ENCODE measurements at places on chromosomes 4 and X. TPM values are rescaled to one million over a fixed set of nuclear protein-coding genes. Genes with fewer than 3 reads are reported as not detected.
A peak's percentile ranks its signal among the peaks of the same experiment; 100 is the strongest.

DNA sequence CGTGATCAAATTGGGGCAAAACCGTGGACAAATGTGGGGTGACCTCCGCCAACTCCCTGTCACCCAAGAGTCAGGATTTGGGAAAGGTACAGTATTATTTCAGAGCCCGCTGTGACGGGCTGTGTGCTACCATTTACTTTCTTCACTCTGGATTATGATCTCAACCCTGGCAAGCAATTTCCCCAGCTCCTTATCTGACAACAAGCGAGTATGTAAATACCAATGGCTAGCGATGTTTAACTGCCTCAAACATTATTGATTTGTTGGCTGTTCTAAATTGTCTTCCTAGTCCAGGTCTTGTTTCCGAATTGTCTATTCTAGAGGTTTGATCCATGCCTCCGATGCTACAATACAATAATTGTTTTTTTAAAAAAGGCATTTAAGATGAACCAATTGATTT, 17.7 kb upstream of the PITX2 start:
- peaks cover 5% of the 10 kb centered on the region for H3K4me1 ChIP-seq
- DNase-seq, result no peak
- H3K4me3 ChIP-seq, result no peak overlapping the region
- H3K27ac ChIP-seq, result no peak overlapping the region
- peaks cover 100% of the 10 kb centered on the region for H3K27me3 ChIP-seq
- no peaks in the 10 kb centered on the region for H3K36me3 ChIP-seq

- no peak for DNase-seq
- no peak overlapping the region for H3K27ac ChIP-seq
- no peak overlapping the region for H3K4me3 ChIP-seq
Observed at GRCh38 chr4:154973244-154974035, 192.4 kb downstream of the RBM46 start.

DNA sequence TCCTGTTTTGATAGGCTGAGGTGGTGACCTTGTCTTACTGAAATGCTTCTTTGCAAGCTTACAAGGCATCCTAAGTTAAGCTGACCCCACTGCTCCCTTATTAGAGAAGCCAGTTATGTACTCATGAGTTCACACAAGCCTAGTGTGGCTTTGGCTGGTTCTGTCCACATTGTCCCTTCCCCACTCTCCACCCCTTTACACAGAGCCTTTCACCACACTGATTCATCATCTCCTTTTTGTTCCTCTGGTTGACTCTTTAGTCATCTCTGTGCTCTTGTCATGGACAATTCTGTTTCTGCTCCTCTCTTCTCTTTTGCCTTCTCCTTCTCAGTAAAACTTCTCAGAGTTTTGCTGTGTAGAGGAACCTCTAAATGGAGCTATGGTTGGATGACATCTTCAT, 4.9 kb downstream of the CHRNA9 start:
- H3K4me1 ChIP-seq, result no peaks in the 10 kb centered on the region
- H3K27me3 ChIP-seq, result no peaks in the 10 kb centered on the region
- no peak overlapping the region for H3K4me3 ChIP-seq
- no peak for DNase-seq
- no peaks in the 10 kb centered on the region for H3K36me3 ChIP-seq

DNA sequence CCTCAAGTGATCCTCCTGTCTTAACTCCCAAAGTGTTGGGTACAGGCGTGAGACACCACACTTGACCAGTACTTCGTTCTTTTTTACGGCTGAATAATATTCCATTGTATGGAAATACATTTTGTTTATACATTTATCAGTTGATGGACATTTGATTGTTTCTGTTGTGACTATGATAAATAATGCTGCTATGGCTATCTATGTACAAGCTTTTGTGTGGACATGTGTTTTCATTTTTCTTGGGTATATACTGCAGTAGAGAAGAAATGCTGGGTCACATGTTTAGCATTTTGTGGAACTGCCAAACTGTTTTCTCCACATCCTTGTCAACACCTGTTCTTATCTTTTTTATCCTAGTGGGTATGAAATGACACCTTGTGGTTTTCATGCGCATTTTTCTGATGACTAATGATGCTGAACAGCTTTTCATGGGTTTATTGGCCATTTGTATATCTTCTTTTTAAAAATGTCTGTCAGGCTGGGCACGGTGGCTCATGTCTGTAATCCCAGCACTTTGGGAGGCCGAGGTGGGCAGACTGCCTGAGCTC, 37.3 kb downstream of the SAT1 start:
- no peaks in the 10 kb centered on the region for H3K4me1 ChIP-seq
- H3K4me3 ChIP-seq, result no peak overlapping the region
- DNase-seq, result peak; percentile 42
- H3K27ac ChIP-seq, result no peak overlapping the region
- no peaks in the 10 kb centered on the region for H3K36me3 ChIP-seq

DNA sequence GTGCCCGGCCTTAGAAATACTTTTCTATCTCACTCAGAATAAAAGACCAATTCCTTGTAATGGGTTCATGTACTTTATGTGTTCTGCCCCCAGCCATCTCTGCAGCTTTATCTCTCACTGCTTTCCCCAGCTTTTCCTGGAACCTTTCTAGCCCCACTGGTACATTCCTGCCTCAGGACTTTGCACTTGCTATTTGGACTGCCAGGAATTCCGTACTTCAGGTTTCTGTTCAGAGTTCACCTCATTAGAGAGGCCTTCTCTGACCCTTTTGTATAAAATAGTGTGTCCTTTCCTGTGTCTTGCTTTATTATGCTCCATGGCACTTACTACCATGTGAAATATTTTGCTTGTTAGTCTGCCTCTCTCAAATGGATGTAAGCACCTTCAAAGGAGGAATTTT, 112.5 kb downstream of the PDLIM5 start:
- H3K27me3 ChIP-seq, result no peaks in the 10 kb centered on the region
- peaks cover 28% of the 10 kb centered on the region for H3K4me1 ChIP-seq
- H3K4me3 ChIP-seq, result no peak overlapping the region
- H3K27ac ChIP-seq, result peak overlapping the region; percentile 67
- H3K36me3 ChIP-seq, result no peaks in the 10 kb centered on the region
- no peak for DNase-seq

- H3K27me3 ChIP-seq, result no peaks in the 10 kb centered on the region
- no peak for DNase-seq
Observed at GRCh38 chrX:6924443-6925077, 223.0 kb upstream of the STS start.

- no peak for DNase-seq
- no peaks in the 10 kb centered on the region for H3K27me3 ChIP-seq
- H3K36me3 ChIP-seq, result no peaks in the 10 kb centered on the region
- H3K27ac ChIP-seq, result no peak overlapping the region
- H3K4me3 ChIP-seq, result no peak overlapping the region
- H3K4me1 ChIP-seq, result no peaks in the 10 kb centered on the region
Observed at GRCh38 chrX:103183912-103184311, 31.0 kb upstream of the BEX4 start.

DNA sequence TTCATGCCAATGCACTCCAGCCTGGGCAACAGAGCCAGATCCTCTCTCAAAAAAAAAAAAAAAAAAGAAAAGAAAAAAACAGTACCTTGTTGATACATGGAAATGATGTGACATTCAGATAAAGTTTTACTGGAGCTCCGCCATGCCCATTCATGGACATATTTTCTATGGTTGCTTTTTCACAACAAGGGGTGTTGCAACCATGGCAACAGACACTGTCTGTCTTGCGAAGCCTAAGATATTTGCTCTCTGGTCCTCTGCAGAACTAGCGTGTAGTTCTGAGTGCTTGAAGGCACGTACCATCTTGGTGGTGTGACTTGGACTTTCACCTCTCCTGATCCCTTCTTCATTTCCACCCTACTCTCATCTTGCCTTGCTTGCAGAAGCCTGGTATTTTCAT, 53.2 kb downstream of the TBL1X start:
- H3K27me3 ChIP-seq, result no peaks in the 10 kb centered on the region
- no peaks in the 10 kb centered on the region for H3K36me3 ChIP-seq
- DNase-seq, result no peak
- peak overlapping the region; percentile 82 for H3K27ac ChIP-seq
- peaks cover 78% of the 10 kb centered on the region for H3K4me1 ChIP-seq
- H3K4me3 ChIP-seq, result no peak overlapping the region

DNA sequence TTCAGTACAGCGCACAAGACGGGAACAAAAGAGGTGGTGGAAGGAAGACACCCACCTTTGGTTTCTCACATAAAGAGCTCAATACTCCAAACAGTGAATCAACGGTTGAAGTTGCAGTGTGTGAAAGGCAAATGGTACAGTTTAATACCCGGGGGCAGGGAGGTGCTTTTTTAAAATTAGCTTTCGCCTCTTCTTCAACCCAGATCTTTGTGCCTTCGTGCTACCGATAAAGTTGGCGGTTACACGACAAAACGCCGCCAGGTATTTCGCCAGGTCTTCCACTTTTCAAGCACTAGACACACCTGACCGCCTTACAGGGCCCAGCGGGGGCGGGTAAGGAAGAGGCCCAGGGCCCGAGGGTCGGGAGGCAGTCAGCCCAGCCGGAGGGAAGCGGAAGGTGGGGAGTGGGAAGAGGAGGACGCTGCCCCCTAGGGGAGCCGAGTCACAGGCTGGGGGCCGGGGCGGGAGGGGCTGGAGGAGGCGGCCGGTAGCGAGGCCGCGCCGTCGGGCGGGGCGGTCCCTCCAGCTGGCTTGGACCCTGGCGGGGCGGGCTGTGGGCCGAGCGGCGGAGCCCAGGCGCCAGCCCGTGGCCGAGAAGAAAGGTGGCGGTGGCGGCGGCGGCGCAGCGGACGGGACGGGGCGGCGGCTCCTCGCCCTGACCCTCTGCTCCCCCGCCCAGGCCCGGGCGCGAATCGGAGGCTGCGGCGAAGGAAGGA, 16.0 kb downstream of the UTP3 start:
- peak overlapping the region; percentile 46 for H3K4me3 ChIP-seq
- peak overlapping the region; percentile 93 for H3K27ac ChIP-seq
- H3K27me3 ChIP-seq, result no peaks in the 10 kb centered on the region
- DNase-seq, result peak; percentile 91
- no peaks in the 10 kb centered on the region for H3K36me3 ChIP-seq

DNA sequence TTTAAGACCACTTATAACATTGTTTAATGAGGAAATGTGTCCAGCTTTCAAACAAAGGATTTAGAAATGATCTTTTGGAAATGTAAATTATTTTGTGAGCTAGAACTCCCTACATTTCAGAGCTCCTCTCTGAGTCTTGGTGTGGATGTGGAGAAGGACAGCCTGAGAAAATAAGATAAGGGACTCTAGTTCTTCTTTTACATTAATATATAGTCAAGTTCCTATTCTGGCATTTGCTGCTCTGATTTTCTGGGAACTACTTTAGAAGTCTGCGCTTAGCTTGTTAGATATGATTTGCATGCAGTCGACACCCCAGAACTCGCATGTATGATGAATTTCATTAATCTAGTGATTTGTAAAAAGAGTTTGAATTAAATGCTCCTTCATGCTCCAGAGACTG, 45.5 kb downstream of the TSPAN7 start:
- H3K36me3 ChIP-seq, result no peaks in the 10 kb centered on the region
- DNase-seq, result no peak
- H3K4me3 ChIP-seq, result no peak overlapping the region
- H3K4me1 ChIP-seq, result no peaks in the 10 kb centered on the region

DNA sequence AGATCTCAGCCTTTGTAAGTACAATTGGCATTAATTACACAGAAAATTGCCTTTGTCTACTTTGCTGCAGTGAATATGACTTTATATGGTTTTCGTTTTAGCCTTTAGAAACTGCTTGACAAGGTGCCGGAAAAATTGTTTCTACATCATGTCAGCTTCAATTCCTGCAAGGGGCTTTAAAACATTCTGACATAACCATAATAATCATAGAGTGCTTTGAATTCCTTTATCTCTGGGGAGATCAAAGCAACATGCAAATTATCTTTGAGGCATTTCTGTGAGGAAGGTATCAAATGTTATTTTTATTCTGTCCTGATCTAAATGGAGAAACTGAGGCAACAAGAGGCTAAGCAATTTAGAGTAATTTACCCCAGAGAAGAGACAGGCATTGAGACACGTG, 57.8 kb downstream of the MMRN1 start:
- no peak overlapping the region for H3K27ac ChIP-seq
- DNase-seq, result no peak
- H3K4me3 ChIP-seq, result no peak overlapping the region

DNA sequence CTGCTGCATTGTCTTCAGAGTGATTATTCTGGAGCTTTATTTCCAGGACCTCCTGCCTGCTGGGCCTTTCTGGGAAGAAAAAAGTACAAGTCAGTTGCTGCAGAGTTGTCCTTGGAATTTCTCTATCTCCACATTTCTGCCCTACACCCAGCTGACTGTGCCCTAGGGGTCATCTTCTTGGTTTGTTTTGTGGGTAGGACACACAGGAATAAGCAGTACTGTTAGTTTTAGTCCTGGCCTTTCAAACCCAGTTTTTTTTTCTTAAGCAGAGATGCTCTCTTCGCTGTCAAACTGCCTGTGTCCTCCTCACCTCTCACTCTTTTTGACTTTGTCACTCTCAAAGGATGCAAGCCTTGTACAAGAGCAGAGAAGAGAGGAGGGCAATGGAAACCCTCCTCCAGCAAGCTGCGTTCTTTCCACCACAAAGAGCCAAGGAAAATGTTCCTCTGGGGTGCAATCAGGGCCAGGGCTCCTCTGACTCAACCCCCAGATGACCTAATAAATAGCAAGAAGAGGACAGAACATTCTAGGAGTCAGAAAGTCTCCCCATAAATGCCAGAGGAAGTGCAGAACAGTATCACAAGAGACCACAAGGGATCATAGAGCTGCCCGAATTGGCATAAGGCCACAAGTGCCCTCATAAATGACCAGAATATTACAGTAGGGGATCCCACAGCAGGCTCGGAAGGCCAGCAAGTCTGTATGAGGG, 186.2 kb downstream of the RCHY1 start:
- H3K27ac ChIP-seq, result no peak overlapping the region
- H3K36me3 ChIP-seq, result no peaks in the 10 kb centered on the region
- DNase-seq, result no peak

The IQCM gene
- not detected for total RNA-seq

The TMPRSS11D gene
- total RNA-seq, result not detected

The TXK gene
- total RNA-seq, result 0.67 TPM

The AFAP1 gene
- 16.3 TPM for total RNA-seq

The CT45A1 gene
- not detected for total RNA-seq

The HSPA4L gene
- 2.2 TPM for total RNA-seq

The EPHA5 gene
- total RNA-seq, result 0.15 TPM

The VEGFC gene
- 4.3 TPM for total RNA-seq

The HTR2C gene
- total RNA-seq, result 0.04 TPM

The SLC6A14 gene
- not detected for total RNA-seq
